Stimulated activated CD8-positive, alpha-beta memory T cell treated with anti-CD3 and anti-CD28 coated beads, Interleukin-15, amount 100 ng/mL, for 24 hours (primary cell): ENCODE measurements at places on chromosomes 12 and 14.

GRCh38 chr12:53659011-53659551 is 16.8 kb downstream of the ATP5MC2 start:
- no peak for DNase-seq

- no peak for DNase-seq
Observed at GRCh38 chr12:71627438-71628002, 36.1 kb downstream of the ZFC3H1 start.

DNA sequence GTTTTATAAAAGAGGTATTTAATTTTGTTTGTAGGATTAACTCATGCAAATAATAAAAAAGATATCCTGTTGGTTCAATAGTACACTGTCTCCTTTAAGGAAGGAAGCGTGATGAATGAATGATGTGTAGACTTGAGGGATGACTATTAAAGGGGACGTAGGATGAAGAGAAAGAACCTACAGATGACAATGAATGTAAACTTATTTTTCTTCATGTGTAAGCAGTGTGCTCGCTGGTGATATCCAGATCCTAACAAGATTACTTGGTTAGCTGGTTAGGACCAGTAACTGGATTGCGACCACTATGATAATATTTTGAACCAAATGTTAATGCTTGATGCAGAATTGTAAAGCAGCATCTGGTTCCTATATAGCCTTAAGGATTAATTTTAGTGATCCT is 2.6 kb downstream of the ARF6 start:
- DNase-seq = no peak

- no peak for DNase-seq
Observed at GRCh38 chr12:91073426-91073825, 15.6 kb upstream of the KERA start.

DNA sequence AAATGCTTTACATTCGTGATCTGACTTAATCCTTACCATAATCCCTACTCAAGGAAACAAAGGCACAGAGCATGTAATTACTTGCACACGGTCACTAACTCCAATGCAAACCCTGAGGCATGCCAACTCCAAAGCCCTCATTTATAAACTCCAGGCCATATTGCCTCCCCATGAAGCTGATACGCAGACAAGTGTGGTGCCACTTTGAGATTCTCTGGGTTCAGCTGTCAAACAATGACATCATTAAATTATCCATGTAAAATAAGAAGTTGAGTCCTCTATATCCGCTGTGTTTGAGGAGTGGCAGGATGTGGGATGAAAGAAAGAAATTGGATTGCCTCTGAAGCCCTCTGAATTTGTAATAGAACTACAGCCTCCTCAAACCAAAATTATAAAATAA is 62.8 kb downstream of the ANO4 start:
- DNase-seq = no peak

DNA sequence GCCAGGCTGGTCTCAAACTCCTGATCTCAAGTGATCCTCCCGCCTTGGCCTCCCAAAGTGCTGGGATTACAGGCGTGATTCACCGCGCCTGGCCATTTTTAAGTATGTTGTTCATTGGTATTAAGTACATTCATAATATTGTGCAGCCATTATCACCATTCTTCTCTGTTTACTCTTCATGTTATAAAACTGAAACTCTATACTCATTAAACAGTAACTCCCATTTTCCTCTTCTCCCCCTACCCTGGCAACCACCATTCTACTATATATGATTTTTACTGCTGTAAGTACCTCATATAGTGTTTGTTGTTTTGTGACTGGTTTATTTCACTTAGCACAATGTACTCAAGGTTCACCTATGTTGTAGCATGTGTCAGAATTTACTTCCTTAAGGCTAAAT is 23.1 kb downstream of the METAP2 start:
- DNase-seq = no peak

DNA sequence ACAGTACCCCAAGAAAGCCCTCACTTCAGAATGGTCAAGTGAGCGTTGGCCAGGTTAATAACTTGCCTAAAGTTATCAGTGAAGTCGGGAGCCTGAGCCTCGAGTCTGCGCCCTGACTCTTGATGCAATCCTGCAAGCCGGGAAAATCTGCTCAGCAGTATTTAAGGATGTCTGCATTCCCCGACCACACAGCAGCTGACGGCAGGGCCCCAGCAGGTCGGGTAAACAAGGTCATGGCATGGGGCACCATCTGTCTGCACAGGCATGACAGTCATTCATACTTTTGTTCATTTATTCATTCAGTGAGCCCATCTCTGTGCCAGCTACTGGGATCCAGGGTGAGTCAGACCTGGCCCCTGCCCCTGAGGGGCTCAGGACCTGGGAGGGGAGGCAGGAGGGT is 11.1 kb downstream of the ABCB9 start:
- no peak for DNase-seq

DNA sequence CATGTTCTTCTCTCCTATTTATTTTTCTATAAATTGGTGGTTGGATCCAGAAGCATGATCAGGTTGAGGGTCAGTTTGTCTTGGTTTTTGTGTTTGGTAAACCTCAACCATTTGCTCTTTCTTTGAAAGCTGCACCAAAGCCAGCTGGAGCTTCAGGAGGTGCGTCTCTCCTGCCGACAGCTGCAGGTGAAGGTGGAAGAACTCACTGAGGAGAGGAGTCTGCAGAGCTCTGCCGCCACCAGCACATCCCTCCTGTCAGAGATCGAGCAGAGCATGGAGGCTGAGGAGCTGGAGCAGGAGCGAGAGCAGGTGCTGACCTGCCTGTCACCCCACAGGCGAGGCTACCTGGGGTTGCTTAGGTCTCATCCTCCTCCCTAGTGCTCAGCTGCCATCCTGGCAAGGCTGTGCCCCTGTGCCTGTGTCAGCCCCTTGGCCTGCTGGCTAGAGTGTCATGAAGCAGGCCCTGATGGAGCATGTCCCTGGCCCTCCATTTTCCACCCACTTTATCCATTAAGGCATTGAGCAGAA is 45.0 kb downstream of the RAB35 start:
- DNase-seq = no peak

- DNase-seq = no peak
Observed at GRCh38 chr14:102924632-102925588, 2.4 kb downstream of the AMN start.

DNA sequence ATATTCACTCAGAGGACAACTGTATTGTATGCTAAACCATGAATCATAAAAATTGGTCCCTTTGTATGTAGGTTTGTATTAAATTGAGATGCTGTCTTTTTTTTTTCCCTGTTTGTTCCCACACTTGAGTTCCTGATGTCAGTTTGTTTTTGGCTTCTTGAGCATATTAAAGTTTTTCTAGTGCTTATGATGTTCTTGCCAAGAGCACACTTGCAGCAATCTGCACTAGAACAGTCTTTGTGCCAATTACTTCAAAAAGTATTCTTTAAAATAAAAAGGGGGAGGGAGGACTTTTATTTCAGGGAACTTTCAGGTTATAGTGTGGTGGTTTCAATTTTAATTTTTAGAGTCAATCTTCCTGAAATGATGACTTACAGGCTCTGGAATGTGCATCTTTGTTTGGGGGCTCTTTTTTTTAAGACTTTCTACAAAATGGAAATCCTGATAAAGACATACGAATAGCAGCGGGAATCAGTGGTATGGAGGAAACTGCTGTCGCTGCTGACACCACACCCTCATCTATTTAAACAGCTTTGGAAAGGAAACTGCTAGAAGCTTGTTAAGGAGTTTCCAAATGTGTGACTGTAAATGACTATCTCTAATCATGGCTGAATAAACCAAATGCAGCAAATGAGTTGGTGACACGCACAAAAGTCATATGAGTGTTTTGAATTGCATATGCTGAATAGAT is 188.6 kb downstream of the EGLN3 start:
- no peak for DNase-seq

DNA sequence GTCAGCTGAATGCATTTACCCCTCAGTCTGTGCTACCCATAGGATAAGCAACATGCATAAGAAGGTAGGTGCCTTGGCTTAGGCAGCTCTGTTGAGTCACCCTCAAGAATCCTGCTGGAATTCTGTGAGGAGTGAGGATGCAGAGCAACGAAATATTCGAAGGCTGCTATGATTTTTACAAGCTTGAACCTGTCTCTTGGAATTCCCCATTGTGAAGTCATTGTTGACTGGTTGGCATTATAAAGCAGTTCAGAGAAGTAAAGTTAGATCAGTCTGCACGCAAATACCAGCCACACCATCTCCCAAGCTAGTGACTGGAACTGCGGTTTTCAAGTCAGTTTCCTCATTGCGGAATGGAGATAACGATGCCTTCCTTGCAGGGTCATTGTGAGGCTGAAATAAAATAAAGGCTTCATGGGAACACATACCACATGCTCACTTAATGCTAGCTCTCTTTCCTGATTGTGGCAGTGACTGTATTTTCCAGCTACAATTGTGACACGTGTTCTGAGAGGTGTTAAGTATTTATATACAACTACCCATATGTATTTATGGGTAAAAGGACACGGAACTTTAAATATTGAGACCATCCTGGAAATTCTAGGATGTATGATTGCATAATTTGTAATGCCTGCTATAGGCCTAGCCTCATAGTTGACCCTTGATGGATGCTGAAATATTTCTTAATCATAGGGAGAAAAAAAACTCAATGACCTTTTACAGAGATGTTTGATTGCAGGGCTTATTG is 96.7 kb downstream of the ETV6 start:
- no peak for DNase-seq

DNA sequence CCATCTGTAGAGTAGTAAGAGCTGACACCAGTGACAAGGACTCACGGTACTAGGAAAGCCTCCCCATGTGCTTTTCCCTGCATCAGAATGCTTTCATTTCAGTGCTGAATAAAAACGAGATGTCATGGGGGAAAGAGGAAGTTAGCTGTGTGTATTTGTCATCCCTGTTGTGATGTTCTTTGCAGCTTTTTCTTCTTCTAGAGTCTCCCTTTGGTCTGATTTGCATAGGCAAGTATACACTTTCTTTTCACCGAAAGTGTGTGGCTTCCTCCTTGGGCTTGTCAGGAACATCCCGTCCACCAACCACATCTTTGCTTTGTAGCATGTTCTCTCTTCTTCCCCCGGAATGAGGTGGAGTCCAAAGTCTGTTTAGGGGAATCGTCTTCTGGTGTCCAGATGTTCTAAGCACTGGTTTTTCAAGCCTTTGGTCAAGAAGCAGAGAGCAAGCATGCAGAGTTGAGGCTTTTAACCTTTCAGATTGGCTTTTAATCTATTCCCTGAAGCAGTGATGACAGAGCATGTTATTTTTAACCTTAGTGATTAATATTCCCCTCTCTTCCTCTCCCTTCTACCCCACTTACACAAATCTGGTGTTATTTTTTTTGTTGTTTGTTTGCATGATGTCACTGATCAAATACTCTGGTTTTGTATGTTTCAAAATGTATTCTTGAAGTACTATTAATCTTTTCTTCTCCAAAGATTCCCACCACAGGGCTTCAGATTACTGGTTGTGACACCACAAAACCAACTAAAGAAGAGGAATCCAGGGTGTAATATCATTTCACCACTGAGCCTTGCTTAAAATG is 163.4 kb downstream of the SAMD4A start:
- no peak for DNase-seq

GRCh38 chr12:57006809-57007475 is 596 bp upstream of the ZBTB39 start:
- DNase-seq = no peak

DNA sequence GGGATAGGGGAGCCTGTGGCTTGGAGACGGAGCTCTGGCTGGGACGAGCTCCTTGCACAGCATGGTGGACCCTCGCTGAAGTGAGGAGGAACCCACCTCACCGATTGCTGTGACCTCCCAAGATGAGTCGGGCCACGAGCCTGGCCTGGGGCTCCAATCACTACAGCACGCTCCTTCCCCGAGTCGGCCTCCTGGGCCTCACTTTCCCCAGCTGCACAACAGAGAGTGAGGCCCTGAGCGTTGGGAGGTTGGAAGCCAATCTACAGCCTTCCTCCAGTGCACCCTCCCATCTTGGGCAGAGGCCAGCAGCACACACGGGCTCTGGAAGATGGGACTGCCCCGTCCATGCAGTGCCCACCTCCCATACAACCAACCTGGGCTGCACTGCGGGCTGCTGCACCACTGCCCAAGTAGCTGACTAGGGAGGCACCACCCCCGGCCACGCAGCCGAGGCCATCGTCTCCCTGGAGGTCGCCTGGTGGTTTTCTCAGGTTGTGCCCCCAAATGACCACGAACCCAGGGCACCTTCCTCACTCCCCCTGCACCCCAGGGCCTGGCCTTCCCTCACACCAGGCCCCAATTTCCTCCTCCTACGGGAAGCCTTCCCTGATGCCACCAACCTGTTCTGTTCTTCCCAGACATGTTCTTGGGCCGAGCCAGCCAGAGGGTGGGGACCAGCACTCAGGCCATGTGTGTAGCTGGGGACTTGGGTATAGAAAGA is 152.3 kb upstream of the C14orf180 start:
- DNase-seq = no peak

GRCh38 chr12:58725400-58726105 is 194.8 kb downstream of the LRIG3 start:
- no peak for DNase-seq

GRCh38 chr12:110883251-110883650 is 36.5 kb downstream of the CCDC63 start:
- no peak for DNase-seq

- no peak for DNase-seq
Observed at GRCh38 chr12:52648012-52648550, 3.9 kb downstream of the KRT2 start.

GRCh38 chr12:75553836-75554555 is 42.6 kb upstream of the KRR1 start:
- DNase-seq = no peak

DNA sequence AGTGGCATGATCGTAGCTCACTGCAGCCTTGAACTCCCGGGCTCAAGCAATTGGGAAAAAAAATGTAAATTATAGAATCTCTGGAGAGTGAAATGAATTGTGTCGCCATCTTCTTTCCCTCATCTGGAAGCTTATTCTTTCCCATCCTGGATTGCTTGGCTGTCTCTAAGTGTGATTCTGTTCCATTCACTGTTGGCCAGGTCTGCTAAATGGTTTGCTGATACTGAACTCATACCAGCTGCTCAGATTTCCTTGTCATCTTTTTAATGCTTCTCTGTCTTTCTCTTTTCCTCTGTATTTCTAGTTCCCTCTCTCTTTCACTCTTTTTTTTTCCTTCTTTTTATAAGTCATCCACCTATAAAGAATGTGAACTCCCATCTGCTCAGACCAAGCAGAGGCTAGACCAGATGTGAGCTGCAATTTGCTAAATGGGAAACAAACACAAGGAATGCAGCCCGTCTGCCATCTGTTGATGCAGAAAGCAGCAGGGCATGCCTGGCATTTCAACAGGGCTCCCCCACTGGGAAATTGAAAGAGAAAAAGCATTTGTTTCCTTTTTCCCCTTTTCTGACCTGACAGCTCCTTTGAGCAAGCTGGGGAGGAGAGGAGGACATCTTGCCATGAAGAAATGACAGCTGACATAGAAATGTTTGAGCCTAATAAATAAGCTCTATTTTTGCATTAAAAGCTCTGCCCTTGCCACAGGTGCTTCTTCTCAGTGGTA is 1823.6 kb upstream of the FLRT2 start:
- DNase-seq = no peak

DNA sequence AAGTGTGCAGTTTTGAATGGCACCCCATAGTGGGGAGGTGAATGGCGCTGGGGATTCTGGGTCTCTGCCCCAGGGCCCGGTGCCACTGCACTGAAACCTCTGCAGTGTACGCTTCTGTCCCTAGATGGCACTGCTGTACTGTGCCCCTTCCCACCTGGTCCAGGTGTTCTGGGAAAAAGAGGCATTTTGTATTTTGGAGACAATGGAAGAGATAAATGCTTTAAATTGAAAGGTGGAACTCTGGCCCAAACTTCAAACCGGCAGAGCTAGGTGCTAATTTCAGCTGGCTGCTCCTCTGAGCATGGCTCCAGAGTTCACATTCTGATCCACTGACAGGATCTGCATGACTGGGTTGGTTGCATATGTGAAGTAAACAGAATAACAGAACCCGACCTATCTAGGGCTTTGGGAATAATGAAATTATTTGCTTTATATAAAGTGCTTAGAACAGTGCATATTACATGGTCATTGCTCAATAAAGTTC is 52.2 kb downstream of the KRT80 start:
- no peak for DNase-seq
